ENCODE measurements at places on chromosomes 5 and 9. TPM values are rescaled to one million over a fixed set of nuclear protein-coding genes. Genes with fewer than 3 reads are reported as not detected.

The CDHR2 gene
- total RNA-seq, result 17.9 TPM

The CXXC5 gene
- total RNA-seq, result 33.0 TPM

The TAF11L8 gene
- total RNA-seq, result not detected

The DNAI1 gene
- not detected for total RNA-seq

The PFN3 gene
- not detected for total RNA-seq

The SLC6A19 gene
- 0.02 TPM for total RNA-seq

The TAF11L5 gene
- not detected for total RNA-seq

The SAXO1 gene
- total RNA-seq, result not detected

The TNFSF8 gene
- total RNA-seq, result not detected

The MEIKIN gene
- total RNA-seq, result not detected

The MPDZ gene
- 14.7 TPM for total RNA-seq

The SPINK4 gene
- total RNA-seq, result 0.53 TPM

The LCN2 gene
- 0.38 TPM for total RNA-seq

The ZNF618 gene
- 0.06 TPM for total RNA-seq

The NSMF gene
- total RNA-seq, result 38.3 TPM

The GRIA1 gene
- total RNA-seq, result not detected

The ARRDC3 gene
- total RNA-seq, result 24.4 TPM

The FOXD4L4 gene
- total RNA-seq, result 0.38 TPM

The GPR151 gene
- not detected for total RNA-seq

The MLLT3 gene
- 18.5 TPM for total RNA-seq

The IRX4 gene
- not detected for total RNA-seq

The ENTREP1 gene
- not detected for total RNA-seq

The MYORG gene
- 22.4 TPM for total RNA-seq

The ELOVL7 gene
- 7.3 TPM for total RNA-seq

The PAPPA gene
- total RNA-seq, result 0.09 TPM

The TSLP gene
- total RNA-seq, result not detected

The DBH gene
- total RNA-seq, result not detected

The EMB gene
- not detected for total RNA-seq

The SLC34A1 gene
- not detected for total RNA-seq

The NIPAL4 gene
- total RNA-seq, result not detected

The PCDHB9 gene
- total RNA-seq, result 0.18 TPM

The GABRA6 gene
- not detected for total RNA-seq

The PCDHGA5 gene
- 0.11 TPM for total RNA-seq

The CDC25C gene
- 27.6 TPM for total RNA-seq

The INSL6 gene
- not detected for total RNA-seq

The GPRIN1 gene
- total RNA-seq, result 2.0 TPM

The C9orf153 gene
- not detected for total RNA-seq

The C5orf58 gene
- not detected for total RNA-seq

The MED7 gene
- 10.0 TPM for total RNA-seq

The BTNL8 gene
- not detected for total RNA-seq

The SPATA31D4 gene
- total RNA-seq, result not detected

The NFX1 gene
- 27.5 TPM for total RNA-seq

The PCDH12 gene
- total RNA-seq, result not detected

The SLC36A2 gene
- total RNA-seq, result not detected

The PTBP3 gene
- 52.8 TPM for total RNA-seq
